ENCODE measurements at places on chromosomes 5 and 9.

GRCh38 chr5:154476354-154477205, 1.4 kb downstream of the HAND1 start:
- no peak for DNase-seq

DNA sequence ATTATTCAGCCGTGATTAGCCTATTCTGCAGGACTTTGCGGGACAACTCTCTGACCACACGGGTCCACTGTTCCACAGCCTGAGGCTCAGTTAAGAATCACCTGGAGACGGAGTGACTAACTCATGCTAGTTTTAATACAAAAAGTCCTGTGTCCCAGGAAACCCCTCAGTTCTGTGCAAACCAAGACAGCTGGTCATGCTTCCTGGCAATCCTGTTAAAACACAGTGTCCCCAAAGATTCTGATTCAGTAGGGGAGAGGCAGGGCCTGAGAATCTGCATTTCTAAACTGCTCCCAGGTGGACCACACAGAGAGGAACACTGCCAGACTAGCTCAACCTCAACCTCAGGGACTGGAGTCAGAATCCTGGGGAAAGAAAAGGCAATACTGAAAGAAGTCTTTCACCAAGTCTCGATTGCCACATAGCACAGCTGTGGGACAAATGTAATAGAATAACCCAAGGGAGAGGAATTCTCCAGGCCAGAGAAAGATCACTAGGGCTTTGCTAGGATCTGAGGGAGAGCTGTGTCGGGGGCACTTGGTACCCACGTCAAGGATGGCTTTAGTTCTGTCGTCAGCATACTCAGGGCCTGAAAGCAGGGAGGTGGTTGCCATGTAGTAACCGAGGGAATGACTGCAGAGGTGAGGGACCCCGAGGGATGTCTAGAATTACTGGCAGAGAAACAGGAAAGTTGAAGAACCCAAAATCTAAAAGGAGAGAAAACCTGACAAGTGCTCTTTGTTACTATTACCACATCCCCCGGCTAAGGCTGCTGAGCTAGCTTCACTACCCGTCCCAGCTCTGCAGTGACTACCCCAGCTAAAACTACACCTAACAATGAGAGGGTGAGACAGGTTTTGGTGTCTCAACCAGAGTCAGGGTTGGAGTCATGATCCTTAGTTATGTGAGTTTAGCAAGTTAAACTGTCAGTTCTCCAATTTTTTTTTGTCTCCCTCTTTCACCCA, 8.6 kb downstream of the SUSD1 start:
- peak; percentile 74 for DNase-seq

- DNase-seq: no peak
Measured at GRCh38 chr5:315488-316209, 5.9 kb upstream of the AHRR start.

- no peak for DNase-seq
Measured at GRCh38 chr5:109350537-109351270, 59.1 kb downstream of the PJA2 start.

GRCh38 chr5:162209005-162209605, 141.5 kb downstream of the GABRG2 start:
- DNase-seq: peak; percentile 12

- DNase-seq: no peak
Measured at GRCh38 chr9:133604214-133604613, 5.0 kb downstream of the FAM163B start.

- DNase-seq: no peak
Measured at GRCh38 chr5:75723378-75723777, 6.1 kb upstream of the POC5 start.

DNA sequence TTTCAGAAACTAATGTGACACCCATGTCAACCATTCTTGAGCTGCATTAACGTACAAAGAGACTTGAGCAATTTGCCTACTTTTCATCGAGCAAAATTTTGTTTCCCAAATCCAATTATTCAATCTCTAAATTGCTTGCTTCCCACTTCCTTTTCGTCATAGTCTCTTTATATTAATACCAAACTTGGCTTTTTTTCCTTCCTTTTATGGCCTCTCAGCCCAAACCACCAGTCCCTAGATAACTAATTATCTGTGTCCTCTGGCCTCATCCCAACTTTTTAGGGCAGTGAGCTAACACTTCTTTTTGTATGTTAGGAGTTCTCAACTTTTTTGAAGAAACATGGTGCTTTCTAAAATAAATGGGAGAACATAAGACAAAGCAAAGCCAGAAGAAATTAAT, 155.5 kb upstream of the S1PR3 start:
- no peak for DNase-seq

DNA sequence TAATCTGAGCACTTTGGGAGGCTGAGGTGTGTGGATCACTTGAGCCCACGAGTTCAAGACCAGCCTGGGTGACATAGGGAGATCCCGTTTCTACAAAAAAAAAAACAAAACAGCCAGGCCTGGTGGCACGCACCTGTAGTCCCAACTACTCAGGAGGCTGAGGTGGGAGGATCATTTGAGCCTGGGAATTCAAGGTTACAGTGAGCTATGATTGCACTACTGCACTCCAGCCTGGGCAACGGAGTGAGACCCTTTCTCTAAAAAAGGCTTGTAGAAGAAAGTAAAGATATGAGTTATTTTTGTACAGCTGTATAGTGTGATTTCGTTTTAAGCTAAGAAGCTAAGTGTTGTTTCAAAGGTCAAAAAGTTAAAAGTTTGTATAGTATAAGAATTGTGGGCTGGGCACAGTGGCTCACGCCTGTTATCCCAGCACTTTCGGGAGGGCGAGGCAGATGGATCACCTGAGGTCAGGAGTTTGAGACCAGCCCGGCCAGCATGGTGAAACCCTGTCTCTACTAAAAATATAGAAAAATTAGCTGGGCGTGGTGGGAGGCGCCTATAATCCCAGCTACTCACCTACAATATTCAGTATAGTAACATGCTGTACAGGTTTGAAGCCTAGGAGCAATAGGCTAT, 18.8 kb downstream of the UBE2R2 start:
- no peak for DNase-seq

GRCh38 chr9:980640-981039, 4.2 kb downstream of the DMRT3 start:
- no peak for DNase-seq

- no peak for DNase-seq
Measured at GRCh38 chr5:43215073-43215631, 23.1 kb downstream of the NIM1K start.

All from kidney epithelial cell (primary cell).